ENCODE measurements at places on chromosomes 12 and 14.
A peak's percentile ranks its signal among the peaks of the same experiment; 100 is the strongest.

DNA sequence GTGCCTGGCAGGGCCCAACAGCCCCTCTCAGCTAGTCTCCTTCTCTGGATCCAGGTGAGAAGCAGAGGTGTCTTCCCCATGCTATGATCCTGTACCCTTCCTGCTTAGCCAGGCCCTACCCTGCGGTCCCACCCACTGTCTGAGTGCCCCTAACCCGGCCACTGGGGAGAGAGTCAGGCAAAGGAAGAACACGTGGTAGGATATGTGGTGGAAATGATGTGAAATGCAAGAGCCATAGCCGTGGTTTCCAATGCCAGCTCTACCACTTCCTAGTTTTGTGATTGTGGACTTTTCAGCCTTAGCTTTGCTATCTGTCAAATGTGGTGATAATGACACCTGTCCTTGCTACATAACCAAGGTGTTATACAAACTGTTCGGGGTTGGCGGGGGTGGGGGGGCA is 15.8 kb downstream of the KRT2 start:
- no peak for DNase-seq

- DNase-seq: no peak
Observed at GRCh38 chr12:118553856-118554504, 177.6 kb downstream of the SUDS3 start.

DNA sequence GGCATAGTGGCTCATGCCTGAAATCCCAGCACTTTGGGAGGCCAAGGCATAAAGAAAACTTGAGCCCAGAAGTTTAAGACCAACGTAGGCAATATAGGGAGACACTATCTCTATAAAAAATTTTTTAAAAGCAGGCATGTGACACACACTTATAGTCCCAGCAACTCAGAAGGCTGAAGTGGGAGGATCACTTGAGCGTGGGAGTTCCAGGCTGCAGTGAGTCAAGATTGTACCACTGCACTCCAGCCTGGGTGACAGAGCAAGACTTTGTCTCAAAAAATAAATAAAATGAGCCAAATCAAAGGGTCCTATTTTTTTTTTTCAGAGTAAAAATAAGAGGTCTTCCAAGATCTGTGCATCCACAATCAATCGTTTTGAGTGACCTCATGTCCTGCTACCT is 237.6 kb downstream of the SLC16A7 start:
- DNase-seq: no peak

DNA sequence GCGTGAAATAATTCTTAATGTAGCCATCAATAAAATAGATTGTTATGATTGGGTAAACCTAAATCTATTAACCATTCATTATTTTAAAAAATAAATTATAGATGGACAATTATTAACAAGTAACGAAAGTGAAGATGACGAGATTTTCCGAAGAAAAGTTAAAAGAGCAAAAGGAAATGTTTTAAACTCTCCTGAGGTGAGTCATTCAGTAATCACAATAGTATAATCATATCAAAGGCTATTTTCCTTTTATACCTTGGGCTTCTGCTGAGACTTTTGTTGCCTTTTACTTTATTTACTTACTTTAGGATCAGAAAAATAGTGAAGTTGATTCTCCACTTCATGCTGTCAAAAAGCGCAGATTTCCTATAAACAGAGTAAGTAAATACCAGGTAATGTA is 45.6 kb downstream of the FANCM start:
- no peak for DNase-seq

- DNase-seq: peak; percentile 26
Observed at GRCh38 chr14:93146119-93146518, 30.4 kb upstream of the ITPK1 start.

GRCh38 chr14:80164991-80165721 is 46.1 kb downstream of the DIO2 start:
- DNase-seq: no peak

DNA sequence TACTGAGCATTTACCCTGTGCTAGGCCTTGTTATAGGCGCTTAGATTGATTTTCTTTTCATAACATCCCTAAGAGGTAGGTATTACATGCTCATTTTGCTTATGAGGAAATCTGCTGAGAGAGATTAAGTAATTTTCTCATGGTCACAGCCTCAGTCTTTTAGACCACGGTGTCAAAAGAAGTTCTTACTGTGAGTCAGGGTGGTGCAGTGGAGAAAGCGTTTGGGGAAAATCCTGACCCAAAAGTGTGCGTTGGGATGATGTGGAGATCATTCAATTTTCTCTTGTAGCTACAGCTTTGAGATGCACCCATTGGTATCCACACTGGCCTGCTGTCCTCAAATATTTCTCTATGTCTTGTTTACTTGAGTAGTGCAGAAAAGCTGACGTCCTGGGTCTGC is 8.2 kb downstream of the ANG start:
- DNase-seq: no peak
